ENCODE measurements at places on chromosomes 2 and 18.

DNA sequence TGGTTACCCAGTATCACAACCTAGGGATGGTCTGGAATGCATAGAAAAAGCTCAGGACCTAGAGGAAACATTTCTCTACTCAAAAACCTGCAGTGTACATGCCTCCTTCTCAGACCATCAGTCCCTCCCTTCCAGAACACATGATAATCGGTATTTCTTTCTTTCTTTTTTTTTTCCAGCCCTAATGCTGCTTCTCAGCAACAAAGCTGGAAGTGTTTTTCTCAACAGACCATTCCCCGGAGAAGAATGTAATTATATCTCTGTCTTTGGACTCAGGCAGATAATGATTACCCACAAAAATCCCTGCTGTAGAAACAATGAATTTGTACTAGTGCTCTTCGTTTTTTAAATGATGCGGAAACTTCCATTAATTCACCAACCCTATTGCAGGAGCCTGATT, 44.1 kb upstream of the NDUFV2 start:
- DNase-seq: no peak

GRCh38 chr2:42342061-42342794, 18.8 kb downstream of the COX7A2L start:
- DNase-seq: peak; percentile 51

DNA sequence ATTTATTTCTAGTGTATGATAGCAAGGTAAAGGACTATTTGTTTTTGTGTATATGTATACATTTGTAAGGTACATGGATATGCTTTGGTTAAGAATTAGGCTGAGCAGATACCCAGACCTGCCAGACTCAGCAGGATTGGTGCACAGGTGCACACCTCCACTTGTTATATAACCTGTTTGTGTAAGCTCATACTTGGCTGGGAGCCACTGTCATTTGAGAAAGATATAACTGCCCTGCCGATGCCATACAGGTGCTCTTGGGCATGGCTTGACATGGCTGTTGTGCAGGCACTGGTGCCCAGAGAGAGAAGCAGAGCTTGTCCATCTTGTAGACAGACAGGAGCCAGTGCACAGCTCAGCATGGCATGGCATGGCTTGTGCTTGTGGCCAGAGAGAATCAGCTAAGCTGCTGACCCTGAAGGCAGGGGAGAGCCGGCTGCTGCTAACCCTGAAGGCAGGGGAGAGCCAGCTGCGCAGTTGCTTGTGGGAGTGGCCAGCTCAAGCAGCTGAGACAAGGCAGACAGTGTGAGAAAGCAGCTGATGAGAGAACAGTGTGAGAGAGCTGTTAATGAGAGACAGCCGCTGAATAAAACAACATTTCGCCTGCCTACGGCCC, 136.5 kb downstream of the RNF144A start:
- DNase-seq: no peak

- DNase-seq: no peak
These were observed 87.0 kb downstream of the EPB41L3 start for GRCh38 chr18:5456577-5457461.

- DNase-seq: no peak
These were observed 89.9 kb downstream of the SOX11 start for GRCh38 chr2:5782103-5782502.

DNA sequence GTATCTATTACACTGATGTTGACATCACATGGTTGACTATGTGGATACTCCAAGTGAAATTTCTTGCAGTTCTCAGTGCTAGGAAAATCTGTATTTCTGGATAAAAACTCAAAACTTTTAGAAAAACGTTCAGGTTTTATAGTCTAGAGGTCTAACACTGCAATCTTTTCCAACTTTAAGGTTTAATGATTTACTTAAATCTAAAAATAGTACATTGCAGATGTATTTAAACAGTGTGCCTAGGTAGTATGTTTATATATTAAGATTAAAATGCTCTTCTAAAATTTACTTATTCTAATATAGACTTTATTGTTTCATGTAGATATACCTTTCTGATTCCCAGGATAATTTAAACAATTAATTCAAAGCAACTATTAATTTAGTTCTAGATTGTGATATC, 98.3 kb downstream of the SH3YL1 start:
- no peak for DNase-seq

DNA sequence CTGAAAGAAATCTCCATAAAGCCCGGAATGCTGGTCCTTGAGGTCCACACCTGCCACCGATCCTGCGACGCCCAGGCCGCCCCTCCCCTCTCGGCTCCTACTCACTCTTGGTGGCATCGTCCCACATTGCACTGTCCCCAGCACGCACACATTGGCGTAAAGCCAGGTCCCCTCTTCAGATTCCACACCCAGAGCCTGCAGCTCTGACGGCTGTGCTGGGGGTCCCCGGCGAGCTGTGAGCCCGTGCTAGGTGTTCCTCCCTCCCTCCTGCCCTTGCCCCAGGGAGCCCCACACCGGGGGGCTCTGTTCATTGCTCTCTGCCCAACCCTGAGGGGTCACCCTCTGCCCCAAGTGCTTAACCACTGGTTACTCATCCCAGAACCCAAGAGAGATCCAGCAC, 8.5 kb downstream of the TPO start:
- no peak for DNase-seq

GRCh38 chr2:121796239-121796638, 40.8 kb downstream of the TSN start:
- DNase-seq: no peak

DNA sequence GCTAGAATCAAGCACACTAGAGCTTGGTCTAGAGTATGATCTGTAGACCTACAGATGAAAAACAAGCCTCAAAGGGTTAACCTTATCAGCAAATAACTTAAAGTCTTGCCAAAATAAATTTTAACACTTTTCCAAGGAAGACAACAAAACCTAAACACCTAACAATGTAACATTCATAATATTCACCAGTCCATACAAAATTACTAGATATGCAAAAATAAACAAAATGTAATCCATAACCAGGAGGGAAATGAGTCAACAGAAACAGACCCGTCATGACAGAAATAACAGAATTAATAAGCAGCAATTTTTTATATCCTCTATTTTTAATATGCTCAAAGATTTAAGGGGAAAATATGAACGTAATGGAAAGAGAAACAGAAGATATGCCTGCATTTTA, 36.1 kb downstream of the TRAK2 start:
- DNase-seq: no peak

DNA sequence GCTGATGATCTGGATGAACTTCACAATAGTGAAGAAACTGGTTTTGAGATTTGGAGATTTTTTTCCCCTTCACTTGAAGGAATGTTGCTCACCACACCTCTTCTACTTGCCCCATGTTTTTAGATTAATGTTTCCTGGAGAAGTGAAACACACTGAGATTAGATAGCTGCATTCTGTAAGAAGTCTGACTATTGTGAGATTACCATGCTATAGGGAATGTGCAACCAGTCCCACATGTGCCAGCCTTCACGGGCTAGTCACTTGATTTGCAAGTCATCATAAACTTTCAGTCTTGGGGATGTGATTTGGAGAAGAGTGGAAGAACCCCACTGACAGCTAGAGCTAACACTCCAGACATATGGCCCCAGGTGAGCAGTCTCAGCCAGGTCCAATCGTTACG, 7.4 kb upstream of the CCNYL1 start:
- DNase-seq: no peak

DNA sequence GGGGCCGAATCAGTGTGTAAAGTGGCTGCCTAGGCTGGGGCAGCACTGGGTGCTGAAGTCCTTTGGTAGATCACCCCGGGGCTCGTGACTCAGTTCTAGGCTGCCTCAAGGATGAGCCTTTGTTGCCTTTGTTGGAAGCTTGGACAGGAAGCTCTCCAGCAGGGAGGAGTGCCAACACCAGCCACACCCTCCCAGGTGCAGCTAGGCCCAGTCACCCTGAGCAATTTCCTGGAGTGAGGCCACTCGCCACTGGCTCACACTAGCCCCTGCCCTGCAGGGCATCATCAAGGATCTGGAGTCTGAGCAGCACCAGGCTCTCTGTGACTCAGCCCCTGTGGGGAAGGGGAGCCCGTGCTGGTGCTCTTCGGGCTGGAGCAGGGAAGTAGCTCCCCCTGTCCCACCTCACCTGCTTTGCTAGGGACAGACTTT, 6.7 kb upstream of the SDC1 start:
- DNase-seq: no peak

GRCh38 chr2:191026377-191026776, 12.4 kb upstream of the STAT1 start:
- no peak for DNase-seq

DNA sequence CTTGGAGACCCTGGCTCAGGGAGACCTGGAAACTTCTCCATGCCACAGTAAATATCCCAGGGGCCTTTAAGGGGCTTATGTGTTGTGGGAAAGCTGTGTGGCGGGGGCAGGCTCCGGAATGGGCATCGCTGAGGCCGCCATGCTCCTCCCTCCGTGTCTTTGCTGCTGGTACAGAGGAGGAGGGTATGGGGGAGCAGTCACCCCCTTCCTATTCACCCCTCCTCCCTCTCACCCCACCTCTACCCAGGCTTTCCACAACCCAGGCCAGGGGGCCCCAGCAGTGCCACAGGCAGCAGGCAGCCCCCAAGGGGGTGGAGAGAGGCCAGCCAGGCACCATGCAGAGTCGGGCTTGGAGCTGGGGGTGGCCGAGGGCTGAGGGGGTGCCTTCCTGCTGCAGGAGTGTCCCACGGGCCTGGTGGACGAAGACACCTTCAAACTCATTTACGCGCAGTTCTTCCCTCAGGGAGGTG, 28.0 kb upstream of the FAHD2A start:
- no peak for DNase-seq

GRCh38 chr2:178873912-178874311, 66.7 kb upstream of the TTN start:
- no peak for DNase-seq

DNA sequence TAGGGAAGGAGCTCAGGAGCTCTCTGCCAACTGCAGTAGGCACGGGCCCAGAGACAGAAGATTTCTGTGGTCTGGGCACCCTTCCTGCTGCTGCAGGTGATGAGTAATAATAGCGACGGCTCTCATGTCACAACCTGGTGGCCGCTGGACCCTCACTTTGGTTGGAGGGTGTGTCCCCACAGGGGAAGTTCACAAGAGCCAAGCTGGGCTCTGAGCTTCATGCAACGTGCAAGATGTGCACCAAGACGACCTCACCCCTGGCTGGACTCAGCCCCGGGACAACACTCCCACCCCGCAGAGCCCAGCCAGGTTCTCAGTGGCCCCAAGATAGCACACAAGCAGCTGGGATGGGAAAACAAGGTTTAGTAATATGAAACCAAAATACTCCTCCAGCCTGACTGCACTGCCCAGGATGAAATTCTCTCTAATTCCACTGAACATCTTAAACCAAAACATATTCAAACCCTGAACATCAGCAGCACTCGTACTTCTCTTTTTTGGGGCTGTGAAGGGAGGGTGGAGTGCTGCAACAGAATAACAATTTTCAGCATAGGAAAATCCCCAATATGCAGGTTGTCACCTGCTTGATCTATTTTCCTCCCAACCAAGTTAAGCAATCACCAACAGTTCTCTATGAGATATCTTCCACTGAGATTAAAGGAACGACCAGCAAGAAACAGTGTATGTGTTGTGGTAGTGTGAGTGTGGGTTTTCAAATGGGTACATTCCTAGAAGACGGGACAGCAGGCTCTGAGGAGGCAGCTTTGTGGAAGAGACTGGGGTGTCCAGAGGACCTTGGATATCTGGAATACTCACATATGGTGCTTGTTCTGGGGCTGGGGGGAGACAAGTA, 26.5 kb downstream of the BCL2 start:
- DNase-seq: no peak

- DNase-seq: no peak
These were observed 291.4 kb upstream of the RND3 start for GRCh38 chr2:150778828-150779227.

GRCh38 chr2:71605781-71606241, 152.4 kb downstream of the DYSF start:
- DNase-seq: no peak

DNA sequence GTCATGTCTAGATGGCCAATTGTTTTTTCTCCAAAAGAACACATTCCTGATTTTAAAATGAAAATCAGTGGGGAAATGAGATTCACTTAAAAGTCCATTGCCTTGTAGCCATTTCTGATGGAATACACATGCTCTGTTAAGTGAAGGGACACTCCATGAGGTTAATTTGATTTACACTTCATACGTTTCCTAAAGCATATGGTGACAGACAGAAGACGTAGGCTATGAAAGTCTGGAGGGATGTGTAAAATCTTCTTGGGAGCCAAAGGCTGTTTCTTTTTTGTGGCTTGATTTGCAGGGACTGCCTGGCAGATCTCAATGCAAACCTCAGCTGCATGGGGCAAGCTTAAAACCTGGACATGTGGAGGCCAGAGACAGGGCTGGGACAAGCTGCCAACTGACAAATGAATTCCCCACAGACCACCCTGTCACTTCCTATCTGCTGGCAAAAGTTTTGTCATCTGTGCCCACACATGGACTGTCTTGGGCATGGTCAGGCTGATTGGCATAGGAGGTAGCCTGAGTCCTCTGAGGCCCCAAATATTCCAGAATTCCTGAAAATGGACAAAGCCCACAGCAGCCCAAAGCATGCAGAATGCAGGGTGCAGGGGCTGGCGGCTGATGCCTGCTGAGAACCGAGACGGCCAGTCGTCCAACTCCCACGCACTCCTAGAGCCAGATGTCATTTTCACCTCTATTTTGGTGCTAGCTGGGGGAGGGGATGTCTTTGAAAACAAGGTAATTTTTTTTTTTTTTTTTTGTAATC, 73.9 kb downstream of the SDC1 start:
- DNase-seq: no peak

DNA sequence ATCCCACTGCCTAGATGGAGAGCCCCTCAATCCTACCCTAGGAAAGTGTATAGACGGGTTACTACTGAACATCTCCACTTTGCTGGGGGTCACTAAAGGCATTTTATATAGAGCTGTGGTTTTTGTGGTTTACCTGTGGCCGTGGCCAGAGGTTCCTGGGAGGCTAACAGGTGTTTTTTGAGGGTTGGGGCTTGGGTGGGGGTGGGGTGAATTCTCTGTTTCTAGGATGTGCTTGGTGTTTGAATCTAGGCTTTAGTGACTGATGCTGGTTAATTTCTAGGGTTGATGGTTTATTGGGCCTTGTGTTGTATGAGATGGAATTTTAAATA, 7.7 kb downstream of the HOXD8 start:
- no peak for DNase-seq

DNA sequence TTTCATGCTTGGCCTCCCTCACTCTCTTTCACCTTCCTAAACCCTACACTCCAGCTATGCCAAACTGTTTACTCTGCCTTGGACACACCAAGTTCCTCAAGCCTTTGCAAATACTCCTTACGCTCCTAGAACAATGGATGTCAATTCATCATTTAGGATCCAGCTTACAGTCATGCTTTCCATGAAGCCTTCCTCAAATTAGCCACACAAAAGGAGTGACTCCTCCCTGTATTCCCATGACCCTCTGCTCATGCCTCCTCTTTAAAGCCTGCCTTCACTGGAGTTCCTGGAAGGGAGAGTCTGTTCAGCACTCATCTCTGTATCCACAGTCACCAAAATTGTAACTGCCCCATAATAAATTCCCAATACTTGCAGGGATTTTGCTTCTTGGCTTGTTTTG, 721 bp upstream of the EHD3 start:
- DNase-seq: no peak

Measured in GOT3 (cell line).